ENCODE measurements at places on chromosomes 7 and 10.

- no peak for DNase-seq
Measured at GRCh38 chr10:13483951-13484350, 44.9 kb downstream of the BEND7 start.

DNA sequence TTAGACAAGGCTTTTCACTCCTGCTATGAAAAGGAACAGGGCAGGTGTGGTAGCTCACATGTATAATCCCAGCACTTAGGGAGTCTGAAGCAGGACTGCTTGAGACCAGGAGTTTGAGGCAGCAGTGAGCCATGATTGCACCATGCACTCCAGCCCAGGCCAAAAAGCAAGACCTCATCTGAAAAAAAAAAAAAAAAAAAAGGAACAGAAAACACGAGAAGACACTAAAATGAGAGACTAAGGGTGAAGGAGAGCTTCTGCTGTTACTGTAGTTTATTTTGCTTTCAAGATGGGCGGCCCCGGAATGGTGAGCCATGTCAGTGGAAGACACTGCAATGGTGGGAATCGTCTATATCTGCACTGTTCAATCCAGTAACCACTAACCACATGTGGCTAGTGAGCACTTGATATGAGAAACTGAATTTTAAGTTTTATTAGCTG is 9.9 kb downstream of the PIP4K2A start:
- no peak for DNase-seq

GRCh38 chr10:9015447-9015846 is 961.0 kb downstream of the GATA3 start:
- DNase-seq, result no peak

- DNase-seq, result peak; percentile 5
Measured at GRCh38 chr10:65548001-65548400, 1377.8 kb upstream of the LRRTM3 start.

GRCh38 chr10:131239926-131240325 is 71.6 kb downstream of the TCERG1L start:
- no peak for DNase-seq

DNA sequence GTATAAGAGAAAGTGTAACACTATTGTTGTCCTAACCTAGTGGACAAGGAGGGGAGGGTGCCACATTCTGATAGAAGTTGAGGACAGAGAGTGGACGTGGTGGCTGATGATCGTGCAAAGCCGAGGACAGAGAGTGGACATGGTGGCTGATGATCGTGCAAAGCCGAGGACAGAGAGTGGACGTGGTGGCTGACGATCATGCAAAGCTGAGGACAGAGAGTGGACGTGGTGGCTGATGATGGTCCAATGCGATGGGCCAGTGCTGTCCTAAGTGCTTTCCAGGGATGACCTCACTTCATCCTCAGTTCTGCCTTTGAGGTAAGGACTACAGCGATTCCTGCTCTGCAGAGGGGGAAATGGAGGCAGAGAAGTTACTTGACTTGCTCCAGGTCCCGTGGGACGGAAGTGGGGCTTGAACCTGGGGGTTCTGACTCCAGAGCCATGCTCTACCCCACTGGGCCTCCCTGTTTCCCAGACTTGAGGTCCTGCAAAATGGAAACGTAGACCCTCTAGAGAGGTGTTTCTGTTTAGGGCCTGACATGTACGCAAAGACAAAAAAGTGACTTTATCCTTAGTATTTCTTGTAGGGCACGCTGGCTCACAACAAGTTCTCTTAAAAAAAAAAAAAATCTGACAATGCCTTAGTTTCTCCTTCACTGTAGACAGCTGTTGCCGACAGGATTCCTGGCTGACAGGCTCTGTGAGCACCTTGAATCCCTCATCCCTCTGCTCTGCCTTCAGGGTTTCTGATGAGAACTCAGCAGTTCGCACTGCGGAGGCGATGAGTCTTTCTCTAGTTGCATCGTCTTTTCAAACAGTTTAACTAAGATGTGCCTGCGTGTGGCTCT is 20.3 kb upstream of the NCAPG2 start:
- no peak for DNase-seq

- no peak for DNase-seq
Measured at GRCh38 chr7:144907577-144907976, 71.7 kb upstream of the TPK1 start.

DNA sequence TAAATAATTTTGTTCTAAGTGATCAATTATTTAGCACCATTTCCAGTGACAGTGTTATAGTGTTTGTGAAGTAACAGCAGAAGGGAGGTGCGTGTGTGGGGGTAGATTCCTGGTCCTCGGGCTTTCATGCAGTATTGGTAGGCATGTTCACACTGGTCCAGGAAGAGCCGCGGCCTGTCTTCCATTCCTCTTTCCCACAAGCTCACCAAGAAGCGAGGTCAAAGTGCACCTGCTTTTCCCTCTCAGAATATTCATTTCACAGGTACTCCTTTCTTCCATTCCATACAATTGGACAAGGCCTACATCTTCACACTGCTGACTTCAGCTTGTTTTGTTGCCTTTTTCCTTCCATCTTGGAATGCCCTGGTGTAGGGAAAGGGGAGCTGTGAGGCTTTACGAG is 151.8 kb upstream of the CELF2 start:
- no peak for DNase-seq

DNA sequence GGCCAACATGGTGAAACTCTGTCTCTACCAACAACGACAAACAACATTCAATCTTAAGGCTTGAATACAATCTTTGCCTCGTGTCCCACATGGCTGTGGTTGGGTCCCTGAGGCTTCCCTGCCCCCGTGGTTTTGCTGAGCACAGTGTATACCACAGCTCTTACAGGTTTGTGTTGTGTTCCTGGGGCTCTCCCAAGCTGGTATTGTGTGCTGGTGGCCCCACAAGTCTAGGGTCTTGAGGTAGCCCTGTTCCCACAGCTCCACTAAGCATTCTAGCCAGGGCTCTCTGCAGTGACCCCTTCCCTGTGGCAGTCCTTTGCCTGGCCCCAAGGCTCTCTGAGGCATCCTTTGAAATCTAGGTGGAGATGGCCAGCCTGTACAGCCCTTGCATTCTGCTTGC is 68.0 kb upstream of the CCNY start:
- no peak for DNase-seq

DNA sequence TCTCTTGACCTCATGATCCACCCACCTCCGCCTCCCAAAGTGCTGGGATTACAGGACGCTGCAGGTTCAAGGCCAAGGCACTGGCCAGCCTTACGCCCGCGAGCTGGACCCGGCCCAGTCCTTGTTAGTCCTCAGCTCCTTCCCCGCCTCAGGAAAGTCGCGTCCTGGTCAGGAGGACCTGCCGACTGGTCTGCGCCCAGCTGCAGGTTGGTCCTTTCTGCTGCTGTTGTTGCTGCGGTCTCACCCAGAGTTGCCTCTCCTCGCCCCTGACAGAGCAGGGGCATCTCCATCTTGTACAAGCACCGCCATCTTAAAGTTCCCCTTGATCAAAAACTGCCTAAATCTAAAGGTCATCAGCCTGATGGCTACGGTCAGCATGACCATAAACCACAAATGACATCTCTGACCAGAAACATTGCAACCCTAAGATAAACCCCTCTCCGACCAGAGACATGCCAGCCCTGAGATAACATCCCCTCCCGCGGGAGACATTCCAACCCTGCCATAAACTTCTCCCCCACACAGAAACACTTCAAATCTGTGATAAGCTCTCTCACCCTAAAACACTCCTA is 13.9 kb upstream of the BMS1 start:
- no peak for DNase-seq

Measured in fibroblast of skin of right biceps (primary cell).